GM12864 (cell line): ENCODE measurements at places on chromosomes 3 and 15.

GRCh38 chr3:182909318-182910040, 70.9 kb downstream of the DCUN1D1 start:
- DNase-seq, result no peak

GRCh38 chr3:195186041-195186709, 84.8 kb downstream of the XXYLT1 start:
- no peak for DNase-seq

DNA sequence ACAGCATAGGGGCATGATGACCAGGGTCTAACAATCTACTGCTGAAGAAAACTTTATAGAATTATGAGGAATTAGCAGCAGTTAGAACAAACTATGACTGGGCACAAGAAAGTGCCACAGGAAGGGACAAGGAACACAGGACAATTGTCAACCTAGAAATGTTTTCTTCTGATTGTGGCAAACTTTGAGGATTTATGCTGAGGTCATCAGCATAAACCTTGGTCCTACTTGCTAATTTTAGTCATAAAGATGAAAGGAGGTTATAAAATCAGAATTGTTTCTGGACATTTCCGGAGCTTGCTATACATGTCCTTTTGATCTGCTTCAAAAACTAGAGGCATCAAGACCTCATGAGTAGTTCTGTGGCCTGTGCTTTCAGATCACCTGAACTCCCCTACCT, 446.6 kb upstream of the THBS1 start:
- DNase-seq, result no peak

GRCh38 chr3:128372707-128373533, 93.8 kb downstream of the DNAJB8 start:
- DNase-seq, result no peak

- DNase-seq, result peak; percentile 24
Observed at GRCh38 chr3:132352556-132353143, 35.4 kb downstream of the ACP3 start.

- DNase-seq, result no peak
Observed at GRCh38 chr3:43055393-43055792, 50.5 kb downstream of the POMGNT2 start.

DNA sequence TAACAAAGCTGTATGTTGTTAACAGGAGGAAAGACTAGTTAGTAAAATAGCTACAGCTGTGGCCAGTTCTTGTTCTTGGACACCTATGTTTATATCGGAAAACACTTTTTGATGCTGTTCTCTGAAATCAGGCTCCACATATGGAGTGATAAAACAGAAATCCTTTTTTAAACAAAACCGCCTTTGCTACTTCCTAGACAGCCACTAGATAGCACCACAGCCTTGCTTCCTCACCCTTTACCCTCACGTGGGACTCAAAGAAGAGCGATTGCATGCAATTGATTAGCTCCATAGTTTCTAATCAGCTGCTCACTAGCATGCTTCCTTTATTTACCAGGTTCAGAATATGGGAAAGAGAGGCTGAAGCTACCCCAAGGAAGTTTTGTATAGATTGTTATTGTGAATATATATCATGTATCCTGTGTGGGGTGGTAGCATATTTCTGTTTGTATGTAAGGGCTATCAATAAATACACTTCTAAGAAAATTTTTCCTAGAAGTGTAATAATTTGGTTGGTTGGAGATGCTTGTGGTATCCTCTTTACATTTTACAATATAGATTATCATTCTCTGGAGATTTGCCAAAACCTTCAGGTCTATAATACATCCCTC, 4.3 kb upstream of the MTFMT start:
- no peak for DNase-seq

GRCh38 chr3:49620728-49621127, 53.4 kb upstream of the APEH start:
- DNase-seq, result no peak

DNA sequence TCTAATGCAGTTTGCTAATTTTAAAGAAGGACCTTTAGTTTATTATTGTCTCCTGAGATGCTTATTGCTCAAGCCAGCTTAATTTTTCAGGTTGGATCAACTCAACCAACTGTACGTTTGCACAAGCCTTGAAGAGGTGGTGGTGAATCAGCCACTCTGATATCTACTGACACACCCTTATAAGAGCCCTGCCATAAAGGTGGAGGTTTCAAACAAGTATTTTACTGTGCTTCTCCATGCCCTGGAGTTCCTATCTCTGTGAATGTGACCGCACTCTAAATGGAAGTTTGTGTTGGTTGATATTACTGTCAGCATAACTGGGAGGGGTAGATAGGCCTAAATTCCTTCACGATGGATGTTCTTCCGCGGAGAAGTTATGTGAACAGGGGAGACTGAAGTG, 297.3 kb upstream of the UBE2E1 start:
- DNase-seq, result no peak

DNA sequence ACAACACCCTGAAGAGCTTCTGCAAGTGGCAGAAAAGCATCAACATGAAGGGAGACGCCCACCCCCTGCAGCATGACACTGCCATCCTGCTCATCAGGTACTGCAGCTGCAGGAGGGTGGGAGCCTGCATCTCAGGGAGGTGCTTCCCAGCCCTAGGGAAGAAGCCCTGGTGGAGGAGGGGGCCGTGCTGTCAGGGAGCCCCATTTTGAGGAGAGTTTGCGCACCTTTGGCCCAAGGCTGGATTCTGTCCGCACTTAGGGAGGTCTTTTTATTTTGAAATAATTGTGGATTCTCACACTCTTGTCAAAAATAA, 42.1 kb downstream of the SAXO2 start:
- no peak for DNase-seq

DNA sequence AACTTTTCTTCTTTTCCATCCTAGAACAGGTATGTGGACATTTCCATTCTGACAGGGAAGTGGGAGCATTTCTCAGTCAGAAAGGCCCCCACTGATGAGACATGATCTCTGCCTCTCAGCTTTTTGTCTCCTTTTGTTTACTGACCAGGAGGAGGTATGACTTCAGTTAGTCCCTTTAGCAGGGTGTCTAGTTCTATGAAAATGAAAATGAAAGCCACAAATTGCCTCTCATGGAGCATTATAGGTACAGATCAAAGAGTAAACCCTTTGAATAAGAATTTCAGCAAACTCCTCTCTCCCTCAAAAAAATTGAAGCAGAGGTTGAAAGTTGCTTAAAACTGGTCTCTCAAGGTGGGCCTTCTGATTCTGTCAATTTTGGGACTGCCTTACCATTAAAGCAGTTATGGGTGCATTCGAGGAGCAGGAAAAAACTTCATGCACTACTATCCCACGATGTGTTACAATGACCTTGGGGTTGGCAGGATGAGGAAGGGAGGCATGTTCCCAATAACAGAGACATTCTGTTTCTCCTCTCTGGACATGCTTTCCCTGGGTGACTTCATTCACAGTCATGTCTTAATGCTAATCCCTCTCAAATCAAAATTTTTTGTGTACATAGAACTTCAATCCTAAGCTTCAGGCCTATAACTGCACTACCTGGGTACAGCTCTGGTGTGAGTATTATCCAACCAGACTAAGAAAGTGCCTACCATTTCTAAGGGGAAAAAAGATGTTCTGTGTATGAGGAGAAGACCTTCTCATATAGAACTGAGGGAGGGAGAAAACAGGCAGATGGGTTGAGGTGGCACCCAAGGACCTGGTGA, 50.6 kb upstream of the TBC1D23 start:
- peak; percentile 22 for DNase-seq

- DNase-seq, result no peak
Observed at GRCh38 chr3:188528396-188528795, 374.4 kb downstream of the LPP start.

GRCh38 chr3:193932576-193932975, 203.4 kb upstream of the HES1 start:
- no peak for DNase-seq

DNA sequence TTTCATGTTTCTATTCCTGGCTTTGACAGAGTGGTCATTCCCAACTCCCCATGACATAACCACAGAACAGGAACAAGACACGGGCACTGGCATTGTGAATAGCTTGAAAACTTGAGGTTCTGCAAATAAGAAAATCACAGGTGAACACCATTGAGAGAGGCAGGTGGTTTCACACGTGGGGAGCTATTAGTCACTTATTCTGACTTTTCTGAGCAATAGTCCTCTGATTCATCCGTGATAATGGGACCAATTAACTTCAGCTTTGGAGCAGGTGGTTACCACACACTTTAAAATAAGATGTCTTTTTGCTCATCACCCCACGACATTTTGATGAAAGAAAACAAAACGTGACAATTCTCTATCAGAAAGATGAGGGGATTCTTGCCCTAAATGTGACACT, 224.7 kb downstream of the KLF13 start:
- no peak for DNase-seq

DNA sequence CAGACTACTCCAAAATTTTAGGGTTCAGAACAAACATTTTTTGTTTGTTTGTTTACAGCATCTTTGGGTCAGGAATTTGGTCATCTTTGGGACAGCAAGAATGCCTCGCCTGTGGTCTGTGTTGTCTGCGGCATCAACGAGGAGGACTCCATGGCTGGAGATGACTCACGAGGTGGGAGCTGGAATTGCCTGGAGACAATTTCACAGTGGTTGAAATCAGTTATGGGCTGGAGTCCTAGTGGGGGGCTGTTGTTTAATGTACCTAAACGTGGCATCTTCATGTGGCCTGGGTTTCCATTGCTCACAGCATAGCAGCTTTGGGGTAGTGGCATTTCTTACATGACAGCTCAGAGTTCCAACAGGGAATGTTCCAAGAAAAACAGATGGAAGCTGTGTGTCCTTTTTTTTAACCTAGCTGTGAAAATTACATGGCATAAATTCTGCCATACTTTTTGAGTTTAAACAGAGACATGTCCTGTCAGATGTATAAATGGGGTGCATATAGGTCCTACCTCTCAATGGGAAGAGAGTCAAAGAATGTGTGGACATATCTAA, 507.3 kb upstream of the CBLB start:
- no peak for DNase-seq

GRCh38 chr3:69385723-69386555, at the start of gene FRMD4B:
TSS of gene FRMD4B (minus strand) at chr3:69386088. CDS start at chr3:69385989, 99 bp downstream.
- no peak for DNase-seq

DNA sequence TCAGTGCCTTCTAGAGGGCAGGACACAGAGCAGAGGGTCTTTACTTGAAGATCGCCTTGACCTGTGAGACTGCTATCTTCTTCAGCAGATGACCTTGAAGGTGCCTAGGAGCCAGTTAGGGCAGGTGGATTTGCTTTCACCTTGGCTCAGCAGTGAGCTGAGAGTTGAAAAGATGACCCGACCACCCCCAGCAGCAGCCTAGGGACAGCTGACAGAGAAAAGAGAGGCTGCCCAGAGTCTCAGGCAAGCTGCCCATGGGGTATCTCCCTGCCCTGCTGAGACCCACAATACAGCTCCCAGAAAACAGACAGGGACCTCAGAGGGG, 453 bp upstream of the LTF start:
- DNase-seq, result no peak

GRCh38 chr3:141940194-141940776, 63.8 kb downstream of the ATP1B3 start:
- no peak for DNase-seq

DNA sequence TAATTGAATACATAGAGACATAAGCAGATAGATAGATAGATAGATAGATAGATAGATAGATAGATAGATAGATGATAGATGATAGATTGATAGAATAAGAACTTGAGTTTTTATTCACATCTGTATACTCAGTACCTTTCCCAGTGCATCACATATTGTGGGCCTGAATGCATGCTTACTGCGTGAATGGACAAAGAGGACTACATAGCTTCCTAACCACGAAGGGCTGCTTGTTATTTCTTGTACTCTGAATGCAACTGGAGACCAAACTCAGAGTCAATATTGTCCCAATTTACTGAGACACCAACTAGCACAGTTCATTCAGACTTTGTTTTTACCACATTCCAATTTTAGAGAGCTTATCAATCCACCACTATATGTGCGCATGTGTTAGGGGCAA, 422.9 kb upstream of the GRM7 start:
- DNase-seq, result no peak

- no peak for DNase-seq
Observed at GRCh38 chr15:58495891-58496408, 64.2 kb downstream of the LIPC start.

- no peak for DNase-seq
Observed at GRCh38 chr3:62554264-62554799, 181.0 kb upstream of the FEZF2 start.

DNA sequence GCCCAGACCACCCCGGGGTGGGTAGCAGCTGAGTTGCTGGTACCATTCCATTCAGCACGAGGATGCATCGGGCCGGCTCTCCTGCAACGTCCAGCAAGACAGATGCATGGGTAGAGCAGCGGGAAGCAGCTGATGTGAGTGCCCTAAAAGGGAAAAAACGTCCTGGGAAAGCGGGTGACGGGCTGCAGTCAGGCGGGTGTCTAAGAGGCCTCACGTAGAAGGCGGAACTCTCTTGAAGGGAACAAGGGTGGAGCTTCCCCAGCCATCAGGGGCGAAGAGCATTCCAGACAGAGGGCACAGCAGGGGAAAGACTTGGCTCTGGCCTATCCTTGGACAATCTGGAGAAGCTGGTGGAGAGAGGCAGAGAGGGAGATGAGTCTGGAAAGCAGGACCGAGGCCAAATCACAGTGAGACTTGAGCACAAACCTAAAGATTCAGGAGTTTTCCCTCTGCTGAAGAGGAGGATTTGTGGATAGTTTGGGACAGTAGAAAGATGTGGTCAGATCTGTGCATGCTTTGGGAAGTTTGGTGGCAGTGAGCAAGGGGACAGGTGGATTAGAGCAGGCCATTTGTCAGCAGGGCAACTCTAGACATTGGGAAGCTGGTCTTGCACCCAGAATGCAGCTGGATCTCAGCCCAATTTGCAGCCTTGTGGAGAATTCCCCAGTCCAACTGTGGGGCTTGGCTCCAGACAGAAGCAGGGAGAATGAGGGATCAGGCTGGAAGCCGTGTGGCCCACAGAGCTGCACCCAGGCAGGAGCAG, 70.7 kb downstream of the SEMA5B start:
- DNase-seq, result no peak

GRCh38 chr15:39597751-39598185, 16.9 kb downstream of the THBS1 start:
- no peak for DNase-seq

DNA sequence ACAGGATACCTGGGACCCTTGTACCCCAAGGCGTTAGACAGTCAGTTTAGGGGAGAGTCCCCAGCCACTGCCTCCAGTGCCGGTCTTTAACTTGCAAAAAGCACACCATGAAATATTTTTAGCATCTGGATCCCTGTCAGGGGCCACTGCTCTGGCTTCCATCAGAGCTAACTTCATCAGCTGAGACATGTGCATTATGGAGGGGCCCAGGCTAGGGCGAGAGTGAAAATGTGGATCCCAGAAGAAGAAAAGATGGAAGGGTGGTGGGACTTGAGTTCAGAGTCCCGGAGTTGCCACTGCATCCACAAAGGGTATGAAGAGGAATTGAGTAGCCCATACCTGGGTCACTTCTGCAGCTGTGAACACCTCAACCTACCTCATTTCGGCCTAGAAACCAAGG, 23.5 kb upstream of the SPATA12 start:
- DNase-seq, result no peak

DNA sequence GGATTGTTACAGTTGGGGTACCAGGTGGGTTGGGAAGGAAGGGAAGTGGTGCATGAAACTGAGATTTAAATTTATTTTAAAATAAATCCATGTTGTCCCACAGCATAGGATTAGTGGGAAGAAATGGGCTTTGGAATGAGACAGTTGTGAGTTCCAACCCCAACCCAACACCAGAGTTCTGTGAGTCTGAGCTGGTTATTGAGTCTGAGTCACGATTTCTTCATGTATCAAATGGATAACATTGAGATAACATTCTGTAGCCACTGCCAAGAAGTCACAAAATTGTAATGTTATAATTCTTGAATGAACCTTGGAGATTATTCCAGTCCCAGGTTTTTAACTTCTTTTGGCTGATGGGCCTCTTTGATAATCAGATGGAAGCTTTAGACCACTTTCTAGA, 13.7 kb downstream of the IFT122 start:
- DNase-seq, result no peak
